Pancreas (tissue), 10 donors: ENCODE measurements at places on chromosomes 3 and 15. TPM values are rescaled to one million over a fixed set of nuclear protein-coding genes. Genes with fewer than 3 reads are reported as not detected.

RBPMS2 gene
- 2.3 TPM for polyA plus RNA-seq

IQCF5 gene
- polyA plus RNA-seq: not detected

EXOG gene
- polyA plus RNA-seq: 6.4 TPM

NOX5 gene
- 0.04 TPM for polyA plus RNA-seq

CLDN16 gene
- 0.57 TPM for polyA plus RNA-seq

GOLGA8R gene
- 3.2 TPM for polyA plus RNA-seq

CTXN2 gene
- polyA plus RNA-seq: 0.73 TPM

KLF15 gene
- polyA plus RNA-seq: 27.1 TPM

TIPIN gene
- 5.2 TPM for polyA plus RNA-seq

SLC9C1 gene
- polyA plus RNA-seq: not detected

RHOV gene
- 8.1 TPM for polyA plus RNA-seq

STRIT1 gene
- polyA plus RNA-seq: not detected

GRCh38 chr15:58562135-58562534 lies 130.3 kb downstream of the LIPC start:
- no peaks in the 10 kb centered on the region for H3K4me1 ChIP-seq
- no peaks in the 10 kb centered on the region for H3K27me3 ChIP-seq
- no peak for DNase-seq
- H3K4me3 ChIP-seq: no peak overlapping the region
- H3K36me3 ChIP-seq: no peaks in the 10 kb centered on the region
- no peak overlapping the region for H3K27ac ChIP-seq

- H3K36me3 ChIP-seq: no peaks in the 10 kb centered on the region
- DNase-seq: no peak
- H3K27ac ChIP-seq: no peak overlapping the region
- H3K4me1 ChIP-seq: no peaks in the 10 kb centered on the region
- no peaks in the 10 kb centered on the region for H3K27me3 ChIP-seq
- no peak overlapping the region for H3K4me3 ChIP-seq
These were observed 98.5 kb downstream of the MTHFS start for GRCh38 chr15:79798311-79798710.

DNA sequence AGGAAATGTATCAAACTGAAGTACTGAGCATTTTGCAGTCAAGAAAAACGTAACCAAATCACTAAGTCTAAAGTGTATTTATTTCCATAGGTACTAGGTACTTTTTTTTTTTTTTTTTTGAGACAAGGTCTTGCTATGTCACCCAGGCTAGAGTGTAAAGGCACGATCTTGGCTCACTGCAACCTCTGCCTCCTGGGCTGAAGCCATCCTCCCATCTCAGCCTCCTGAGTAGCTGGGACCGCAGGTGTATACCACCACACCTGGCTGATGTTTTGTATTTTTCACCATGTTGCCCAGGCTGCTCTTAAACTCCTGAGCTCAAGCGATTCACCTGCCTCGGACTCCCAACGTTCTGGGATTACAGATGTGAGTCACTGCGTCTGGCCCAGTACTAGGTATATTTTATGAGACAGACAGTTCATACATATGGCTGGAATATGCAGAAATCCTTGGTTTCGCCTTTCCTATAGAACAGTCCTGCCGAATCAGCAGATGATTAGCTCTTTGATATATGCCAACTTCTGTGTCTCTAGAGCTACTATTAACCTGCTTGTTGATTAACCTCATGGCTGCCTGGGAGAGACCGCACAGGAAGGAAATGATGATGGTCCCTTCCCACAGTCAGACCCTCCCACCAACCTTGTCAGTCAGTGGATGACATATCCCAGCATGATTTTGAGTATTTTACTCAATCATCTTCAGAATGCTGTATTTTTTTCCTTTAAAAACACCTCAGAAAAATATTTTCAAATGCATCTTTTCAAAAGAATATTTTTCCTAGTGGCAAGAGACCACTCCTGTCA lies 32.3 kb downstream of the TMOD3 start:
- peaks cover 6% of the 10 kb centered on the region for H3K36me3 ChIP-seq
- no peak for DNase-seq
- H3K27me3 ChIP-seq: no peaks in the 10 kb centered on the region
- peaks cover under 1% of the 10 kb centered on the region for H3K4me1 ChIP-seq
- H3K27ac ChIP-seq: no peak overlapping the region

GRCh38 chr15:31098953-31099740 lies 2.4 kb downstream of the TRPM1 start:
- no peak for DNase-seq
- peaks cover 4% of the 10 kb centered on the region for H3K4me1 ChIP-seq
- no peaks in the 10 kb centered on the region for H3K27me3 ChIP-seq
- H3K36me3 ChIP-seq: no peaks in the 10 kb centered on the region

DNA sequence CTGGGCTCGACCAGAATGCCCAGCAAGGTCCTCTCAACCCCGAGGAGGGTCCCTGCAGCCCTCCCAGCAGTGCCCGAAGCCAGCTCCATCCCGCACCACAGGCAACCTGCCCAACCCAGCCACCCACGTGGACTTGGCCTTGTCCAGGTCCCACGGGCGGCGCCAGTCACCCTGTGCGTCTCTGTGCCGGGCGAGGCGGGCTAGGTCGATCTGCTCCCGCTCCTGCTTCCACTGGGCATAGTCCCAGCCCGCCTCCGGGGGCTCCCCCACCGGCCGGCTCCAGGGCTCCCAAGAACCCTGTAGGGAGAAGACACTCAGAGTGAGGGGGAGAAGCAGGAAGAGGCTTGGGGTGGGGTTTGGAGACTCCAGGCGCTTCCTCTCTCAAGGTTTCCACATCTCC lies 3.1 kb downstream of the CCDC9B start:
- no peaks in the 10 kb centered on the region for H3K27me3 ChIP-seq
- H3K4me1 ChIP-seq: no peaks in the 10 kb centered on the region
- no peak overlapping the region for H3K4me3 ChIP-seq
- DNase-seq: no peak

- no peaks in the 10 kb centered on the region for H3K27me3 ChIP-seq
- no peak overlapping the region for H3K27ac ChIP-seq
These were observed 7.3 kb downstream of the GRIP2 start for GRCh38 chr3:14532691-14533456.

GRCh38 chr3:33044676-33045075 lies 52.3 kb downstream of the GLB1 start:
- H3K4me3 ChIP-seq: no peak overlapping the region
- no peaks in the 10 kb centered on the region for H3K4me1 ChIP-seq
- H3K36me3 ChIP-seq: peaks cover 4% of the 10 kb centered on the region
- H3K27ac ChIP-seq: no peak overlapping the region
- H3K27me3 ChIP-seq: no peaks in the 10 kb centered on the region
- DNase-seq: no peak

- no peaks in the 10 kb centered on the region for H3K36me3 ChIP-seq
- no peak overlapping the region for H3K27ac ChIP-seq
- H3K4me1 ChIP-seq: no peaks in the 10 kb centered on the region
- H3K27me3 ChIP-seq: no peaks in the 10 kb centered on the region
- no peak for DNase-seq
These were observed 7.0 kb upstream of the BOC start for GRCh38 chr3:113204371-113204770.

- no peaks in the 10 kb centered on the region for H3K4me1 ChIP-seq
- H3K27ac ChIP-seq: no peak overlapping the region
- H3K27me3 ChIP-seq: no peaks in the 10 kb centered on the region
- no peaks in the 10 kb centered on the region for H3K36me3 ChIP-seq
These were observed 73.8 kb downstream of the BDH1 start for GRCh38 chr3:197482001-197482400.

DNA sequence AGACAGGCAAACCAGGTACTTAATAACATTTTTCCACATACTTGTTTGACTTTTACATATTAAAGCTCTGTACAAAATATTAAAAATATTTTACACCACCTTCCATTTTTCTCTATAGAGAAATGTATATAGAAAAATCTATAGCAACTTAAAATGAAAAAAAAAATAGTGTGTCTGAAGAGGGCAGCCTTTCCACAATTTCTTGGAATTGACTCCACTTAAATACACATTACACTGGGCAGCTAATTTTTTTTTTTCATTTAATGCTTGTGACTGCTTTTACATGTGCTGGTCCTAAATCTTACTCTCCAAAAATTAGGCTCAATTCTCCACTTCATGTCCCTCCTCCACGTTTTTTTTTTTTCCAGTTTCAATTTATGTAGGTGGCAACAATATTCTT lies 427.0 kb upstream of the RBMS3 start:
- no peak overlapping the region for H3K4me3 ChIP-seq
- DNase-seq: no peak
- no peaks in the 10 kb centered on the region for H3K36me3 ChIP-seq

GRCh38 chr3:154953538-154953937 lies 126.6 kb upstream of the MME start:
- no peak overlapping the region for H3K27ac ChIP-seq
- H3K4me3 ChIP-seq: no peak overlapping the region
- DNase-seq: no peak
- no peaks in the 10 kb centered on the region for H3K27me3 ChIP-seq

DNA sequence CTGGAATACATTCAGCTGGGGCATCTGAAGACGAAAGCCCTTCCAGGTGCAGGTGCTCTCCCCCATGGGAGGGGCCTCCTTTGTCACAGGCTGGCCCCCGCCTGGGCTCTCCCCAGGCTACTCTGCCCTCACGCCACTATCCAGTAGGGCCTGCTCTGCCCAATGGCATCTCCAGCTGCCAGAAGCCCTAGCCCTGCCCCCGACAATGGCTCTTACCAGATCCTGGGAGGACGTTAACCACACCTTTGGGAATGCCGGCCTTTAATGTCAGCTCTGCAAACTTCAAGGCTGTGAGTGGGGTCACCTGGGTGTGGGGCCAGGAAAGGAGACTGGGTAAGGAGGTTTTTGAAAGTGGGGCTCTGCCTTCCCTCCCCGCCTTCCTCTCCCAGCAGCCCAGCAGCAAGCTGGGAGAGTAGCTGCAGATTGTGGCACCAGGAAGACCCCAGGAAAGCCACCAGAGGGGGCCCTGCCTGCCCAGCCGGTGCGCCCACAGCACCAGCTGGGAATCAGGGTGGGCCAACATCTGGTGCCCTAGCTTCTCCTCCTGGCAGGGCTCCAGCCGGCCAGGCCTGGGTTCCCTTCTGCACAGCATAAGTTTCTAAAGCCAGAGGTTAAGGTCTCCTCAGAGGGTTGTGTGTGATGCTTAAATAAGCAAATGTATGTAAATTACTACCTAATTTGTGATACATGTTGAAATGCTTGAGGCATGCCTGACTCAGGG lies 40.4 kb upstream of the SLC41A3 start:
- H3K27ac ChIP-seq: no peak overlapping the region
- no peaks in the 10 kb centered on the region for H3K27me3 ChIP-seq
- H3K4me1 ChIP-seq: no peaks in the 10 kb centered on the region
- H3K36me3 ChIP-seq: no peaks in the 10 kb centered on the region

DNA sequence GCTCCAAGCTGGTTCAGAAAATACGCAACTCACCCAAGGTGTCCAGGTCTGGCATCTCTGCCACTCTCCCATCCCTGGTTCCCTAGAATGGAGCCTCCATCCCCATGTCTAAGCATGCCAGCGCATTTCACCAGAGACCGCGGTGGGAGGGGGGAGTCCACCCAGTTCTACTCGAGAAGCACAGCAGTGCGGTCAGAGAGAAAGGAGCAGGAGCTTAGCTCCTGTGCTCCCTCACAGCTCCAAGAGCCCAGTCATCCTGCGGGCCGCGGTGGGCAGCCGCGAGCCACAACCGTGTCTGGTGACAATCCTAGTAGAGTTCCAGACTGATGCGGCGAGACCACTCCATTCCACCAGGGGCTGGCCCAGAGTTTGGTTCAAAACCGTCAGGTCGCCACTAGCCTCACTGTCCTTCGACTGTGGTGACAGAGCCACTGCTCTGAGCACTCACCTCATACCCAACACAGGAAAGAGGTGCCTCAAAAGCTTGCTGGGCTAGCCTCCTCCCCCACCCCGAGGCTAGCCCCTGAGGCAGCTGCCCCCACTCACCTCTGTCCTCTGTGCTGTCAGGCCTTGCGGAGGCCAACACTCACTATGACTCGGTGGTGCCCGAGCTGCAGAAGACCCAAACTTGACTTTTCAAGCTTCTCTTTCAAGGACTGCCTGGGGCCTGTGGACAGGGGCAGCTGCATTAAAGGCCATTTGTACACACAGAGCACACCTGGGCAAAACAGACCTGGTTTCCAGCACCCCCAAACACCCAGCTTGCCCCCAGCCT lies 185.4 kb downstream of the XXYLT1 start:
- no peaks in the 10 kb centered on the region for H3K36me3 ChIP-seq
- H3K27ac ChIP-seq: no peak overlapping the region
- no peaks in the 10 kb centered on the region for H3K27me3 ChIP-seq
- no peaks in the 10 kb centered on the region for H3K4me1 ChIP-seq

DNA sequence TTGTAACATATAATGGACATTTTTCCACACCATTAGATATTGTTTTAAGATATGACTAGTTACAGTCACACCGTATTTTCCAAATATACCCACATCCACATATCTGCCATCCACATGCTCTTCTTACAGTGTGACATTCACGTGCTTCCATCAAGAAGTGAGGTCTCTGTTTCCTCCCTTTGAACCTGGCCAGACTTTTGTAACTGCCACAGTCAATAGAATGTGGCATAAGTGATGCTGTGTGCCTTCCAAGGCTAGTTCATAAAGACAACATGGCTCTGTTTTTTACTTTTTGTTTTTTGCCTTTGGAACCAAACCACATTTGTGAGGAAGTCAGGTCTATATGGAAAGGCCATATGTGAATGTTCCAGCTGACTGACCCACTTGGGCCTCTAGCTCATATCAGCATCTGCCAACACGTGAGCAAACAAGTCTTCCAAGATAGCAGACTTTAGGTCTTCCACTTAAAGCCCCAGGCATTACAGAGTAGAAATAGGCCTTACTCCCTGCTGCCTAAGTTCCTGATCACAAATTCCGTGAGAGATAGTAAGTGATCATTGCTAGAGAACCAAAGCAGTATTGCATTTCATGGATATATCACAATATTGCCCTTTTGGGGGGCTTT lies 27.1 kb downstream of the EIF1B start:
- H3K27ac ChIP-seq: no peak overlapping the region
- peaks cover 8% of the 10 kb centered on the region for H3K4me1 ChIP-seq
- DNase-seq: no peak
- H3K4me3 ChIP-seq: no peak overlapping the region
- H3K27me3 ChIP-seq: no peaks in the 10 kb centered on the region

- no peaks in the 10 kb centered on the region for H3K36me3 ChIP-seq
- H3K27me3 ChIP-seq: no peaks in the 10 kb centered on the region
- H3K4me3 ChIP-seq: no peak overlapping the region
- H3K27ac ChIP-seq: no peak overlapping the region
- DNase-seq: no peak
These were observed 246.6 kb upstream of the PROK2 start for GRCh38 chr3:72031581-72031980.

GRCh38 chr15:59104602-59104911 lies 389 bp upstream of the CCNB2 start:
- H3K27me3 ChIP-seq: no peaks in the 10 kb centered on the region
- no peaks in the 10 kb centered on the region for H3K4me1 ChIP-seq
- no peak overlapping the region for H3K27ac ChIP-seq

DNA sequence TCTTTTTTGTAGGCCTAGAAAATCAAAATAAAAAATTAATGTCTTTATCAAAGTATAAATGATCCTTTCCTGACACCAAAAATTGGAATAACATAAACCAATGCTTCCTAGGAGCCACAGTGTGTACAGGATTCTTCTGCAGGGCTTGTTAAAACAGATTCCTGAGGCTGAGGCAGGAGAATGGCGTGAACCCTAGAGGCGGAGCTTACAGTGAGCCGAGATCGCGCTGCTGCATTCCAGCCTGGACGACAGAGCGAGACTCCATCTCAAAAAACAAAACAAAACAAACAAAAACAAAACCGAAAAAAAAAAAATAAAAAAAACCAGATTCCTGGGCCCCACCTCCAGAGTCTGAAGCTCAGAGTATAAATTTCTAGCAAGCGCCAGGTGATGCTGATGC lies 78.0 kb downstream of the PEX5L start:
- H3K4me3 ChIP-seq: no peak overlapping the region
- H3K36me3 ChIP-seq: no peaks in the 10 kb centered on the region
- H3K4me1 ChIP-seq: no peaks in the 10 kb centered on the region
- no peak overlapping the region for H3K27ac ChIP-seq
- DNase-seq: no peak
